Natural killer cell (primary cell): ENCODE measurements at places on chromosomes 7 and 10. TPM values are rescaled to one million over a fixed set of nuclear protein-coding genes. Genes with fewer than 3 reads are reported as not detected.

The SPDYE8 gene
- total RNA-seq = not detected

The VSTM4 gene
- total RNA-seq = 0.57 TPM

The LRRN3 gene
- total RNA-seq = 0.90 TPM

The CACNB2 gene
- not detected for total RNA-seq

The GBX1 gene
- total RNA-seq = not detected

The IL6 gene
- 1.7 TPM for total RNA-seq

The ARL3 gene
- 1.4 TPM for total RNA-seq

- H3K4me3 ChIP-seq = no peak overlapping the region
- H3K36me3 ChIP-seq = no peaks in the 10 kb centered on the region
- no peaks in the 10 kb centered on the region for H3K27me3 ChIP-seq
- H3K4me1 ChIP-seq = peaks cover 6% of the 10 kb centered on the region
- H3K27ac ChIP-seq = no peak overlapping the region
Measured at GRCh38 chr10:49076741-49077521, 38.4 kb downstream of the VSTM4 start.

DNA sequence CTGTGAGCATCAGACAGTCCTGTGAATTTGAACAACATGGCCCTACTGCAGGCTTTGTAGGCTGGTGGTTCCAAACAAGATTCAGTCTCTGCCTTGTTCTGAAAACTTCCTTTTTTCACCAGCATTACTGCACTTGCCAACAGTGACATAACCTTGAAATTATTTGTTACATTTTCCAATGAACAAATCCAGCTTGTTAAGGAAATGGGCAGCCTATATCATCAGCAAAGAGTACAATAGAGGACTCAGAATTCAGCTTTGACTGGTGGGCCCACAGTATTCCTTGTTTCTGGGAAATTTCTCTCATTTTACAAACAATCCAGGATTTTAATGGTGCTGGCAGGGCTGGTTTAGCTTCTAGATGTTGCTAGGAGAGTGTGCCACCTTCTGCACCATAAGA, 703.7 kb upstream of the FZD8 start:
- H3K27ac ChIP-seq = no peak overlapping the region
- no peak for DNase-seq
- no peak overlapping the region for H3K4me3 ChIP-seq
- no peaks in the 10 kb centered on the region for H3K36me3 ChIP-seq

GRCh38 chr10:17655567-17656146, 11.7 kb downstream of the STAM start:
- H3K4me1 ChIP-seq = no peaks in the 10 kb centered on the region
- peaks cover 7% of the 10 kb centered on the region for H3K36me3 ChIP-seq
- no peaks in the 10 kb centered on the region for H3K27me3 ChIP-seq
- H3K27ac ChIP-seq = no peak overlapping the region
- no peak overlapping the region for H3K4me3 ChIP-seq
- DNase-seq = peak; percentile 23

GRCh38 chr7:128827248-128827958, 2.8 kb upstream of the FLNC start:
- H3K27me3 ChIP-seq = peaks cover 19% of the 10 kb centered on the region
- no peak overlapping the region for H3K4me3 ChIP-seq
- no peaks in the 10 kb centered on the region for H3K36me3 ChIP-seq
- DNase-seq = no peak
- H3K4me1 ChIP-seq = peaks cover 22% of the 10 kb centered on the region

DNA sequence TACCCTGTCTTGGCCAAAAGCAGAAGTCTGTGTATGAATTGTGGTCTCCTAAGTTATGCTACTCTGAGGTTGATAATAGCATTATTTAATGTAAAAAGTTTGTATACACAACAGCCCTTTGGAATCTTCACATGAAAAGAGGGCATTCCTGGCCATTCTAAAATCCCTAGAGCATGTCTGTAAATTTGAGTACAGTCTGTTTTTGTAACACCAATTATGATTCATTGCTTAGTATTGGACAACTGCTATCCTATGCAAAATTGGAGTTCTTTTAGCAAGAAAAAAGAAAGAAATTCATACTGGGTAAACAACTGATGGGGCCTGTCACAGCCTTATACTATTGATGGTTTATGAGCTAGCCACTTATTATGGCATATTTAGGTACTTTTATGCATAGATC, 10.2 kb downstream of the CUTC start:
- no peak overlapping the region for H3K4me3 ChIP-seq
- no peak overlapping the region for H3K27ac ChIP-seq
- no peak for DNase-seq
- no peaks in the 10 kb centered on the region for H3K27me3 ChIP-seq
- H3K4me1 ChIP-seq = no peaks in the 10 kb centered on the region

DNA sequence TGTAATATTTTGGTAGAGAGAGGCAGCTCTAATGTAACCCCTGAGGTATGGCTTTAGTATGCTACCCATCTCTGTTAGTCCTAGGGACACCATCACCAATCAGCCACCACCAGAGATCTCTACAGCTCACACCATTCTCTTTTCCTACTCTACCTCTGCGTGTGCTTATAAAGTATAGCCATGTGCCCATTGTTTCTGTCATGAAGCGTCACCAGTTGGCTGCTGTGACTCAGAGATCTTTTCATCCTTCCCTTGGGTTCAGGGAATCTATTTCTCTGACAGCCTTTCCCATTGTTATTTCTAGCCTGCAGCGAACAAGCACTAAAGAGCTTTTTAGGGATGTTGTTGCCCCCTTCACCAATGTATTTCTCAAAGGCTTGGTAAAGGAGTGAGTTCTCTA, 103.3 kb downstream of the TPST1 start:
- no peak overlapping the region for H3K4me3 ChIP-seq
- H3K27ac ChIP-seq = no peak overlapping the region
- H3K36me3 ChIP-seq = no peaks in the 10 kb centered on the region
- no peaks in the 10 kb centered on the region for H3K27me3 ChIP-seq

DNA sequence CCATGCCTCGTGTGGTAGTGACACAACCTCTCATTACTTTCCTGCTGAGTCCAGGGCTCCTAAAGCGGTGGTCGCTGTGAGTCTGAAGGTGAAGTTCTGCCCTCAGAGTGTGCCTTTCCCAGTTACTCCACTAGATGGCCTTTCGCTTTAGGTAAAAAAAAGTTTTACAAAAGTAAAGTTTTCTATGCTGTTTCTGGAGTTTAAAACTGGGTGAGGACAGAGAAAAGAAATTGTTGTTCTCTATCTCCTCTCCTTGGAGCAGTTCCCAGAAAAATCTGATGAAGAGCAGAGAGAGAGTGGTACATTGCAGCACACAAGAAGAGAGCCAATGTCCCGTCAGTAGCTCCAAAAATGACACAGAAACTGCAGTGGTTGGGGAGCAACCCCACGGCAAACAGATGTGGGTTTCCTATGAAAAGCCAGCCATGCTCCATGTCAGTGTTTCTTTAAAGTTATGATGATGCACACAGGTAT, 257.1 kb downstream of the GLI3 start:
- no peaks in the 10 kb centered on the region for H3K27me3 ChIP-seq
- no peak overlapping the region for H3K4me3 ChIP-seq
- H3K36me3 ChIP-seq = no peaks in the 10 kb centered on the region
- H3K4me1 ChIP-seq = no peaks in the 10 kb centered on the region

GRCh38 chr10:87092861-87093631, 1.6 kb downstream of the GLUD1 start:
- H3K4me3 ChIP-seq = peak overlapping the region; percentile 69
- peak overlapping the region; percentile 24 for H3K27ac ChIP-seq
- H3K4me1 ChIP-seq = peaks cover 18% of the 10 kb centered on the region
- peak; percentile 64 for DNase-seq
- no peaks in the 10 kb centered on the region for H3K27me3 ChIP-seq

- DNase-seq = no peak
- H3K36me3 ChIP-seq = no peaks in the 10 kb centered on the region
- H3K27me3 ChIP-seq = no peaks in the 10 kb centered on the region
- H3K27ac ChIP-seq = no peak overlapping the region
Measured at GRCh38 chr10:130761788-130762301, 549.7 kb downstream of the TCERG1L start.

GRCh38 chr10:33336582-33337325, 2.3 kb upstream of the NRP1 start:
- H3K27ac ChIP-seq = no peak overlapping the region
- H3K4me3 ChIP-seq = no peak overlapping the region
- no peak for DNase-seq
- H3K4me1 ChIP-seq = peaks cover 27% of the 10 kb centered on the region

DNA sequence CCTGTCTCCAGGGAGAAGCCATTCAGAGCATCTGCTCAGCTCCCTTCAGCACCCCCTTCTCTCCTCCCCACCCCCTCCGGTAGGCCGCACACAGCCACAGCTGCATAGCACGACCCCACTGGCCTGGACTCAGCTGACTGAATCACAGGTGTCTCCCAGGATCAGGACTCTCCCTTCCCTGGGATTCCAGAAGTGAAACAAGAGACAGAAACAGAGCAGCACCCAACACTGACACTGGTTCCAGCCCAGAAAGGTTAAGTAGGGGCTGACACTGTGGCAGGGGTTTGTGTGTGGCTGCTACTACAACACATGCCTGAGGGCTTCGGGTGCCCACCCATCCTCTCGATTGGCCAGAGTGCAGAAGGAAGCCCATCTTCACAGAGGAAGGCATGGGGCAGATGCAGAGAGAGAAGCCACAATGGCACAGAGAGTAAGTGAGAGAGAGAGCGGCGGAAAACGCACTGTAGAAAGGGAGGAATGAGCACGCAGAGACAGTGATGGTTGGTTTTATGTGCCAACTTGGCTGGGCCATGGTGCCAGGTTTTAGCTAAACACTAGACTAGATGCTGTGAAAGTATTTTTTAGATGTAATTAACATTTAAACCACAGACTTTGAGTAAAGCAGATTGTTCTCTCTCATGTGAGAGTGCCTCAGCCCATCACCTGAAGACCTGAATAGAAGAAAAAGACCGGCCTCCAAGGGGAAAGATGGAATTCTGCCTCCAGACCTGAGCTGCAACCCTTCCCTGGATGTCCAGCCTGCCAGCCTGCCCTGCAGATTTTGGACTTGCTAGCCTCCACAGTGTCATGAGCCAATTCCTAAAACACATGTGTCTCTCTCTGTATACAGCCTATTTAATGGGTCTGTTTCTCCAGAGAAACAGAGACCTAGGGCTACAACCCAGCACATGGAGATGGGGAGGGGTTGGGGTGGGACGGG, 107.5 kb downstream of the GRB10 start:
- no peak overlapping the region for H3K4me3 ChIP-seq
- no peaks in the 10 kb centered on the region for H3K36me3 ChIP-seq
- H3K27ac ChIP-seq = no peak overlapping the region

DNA sequence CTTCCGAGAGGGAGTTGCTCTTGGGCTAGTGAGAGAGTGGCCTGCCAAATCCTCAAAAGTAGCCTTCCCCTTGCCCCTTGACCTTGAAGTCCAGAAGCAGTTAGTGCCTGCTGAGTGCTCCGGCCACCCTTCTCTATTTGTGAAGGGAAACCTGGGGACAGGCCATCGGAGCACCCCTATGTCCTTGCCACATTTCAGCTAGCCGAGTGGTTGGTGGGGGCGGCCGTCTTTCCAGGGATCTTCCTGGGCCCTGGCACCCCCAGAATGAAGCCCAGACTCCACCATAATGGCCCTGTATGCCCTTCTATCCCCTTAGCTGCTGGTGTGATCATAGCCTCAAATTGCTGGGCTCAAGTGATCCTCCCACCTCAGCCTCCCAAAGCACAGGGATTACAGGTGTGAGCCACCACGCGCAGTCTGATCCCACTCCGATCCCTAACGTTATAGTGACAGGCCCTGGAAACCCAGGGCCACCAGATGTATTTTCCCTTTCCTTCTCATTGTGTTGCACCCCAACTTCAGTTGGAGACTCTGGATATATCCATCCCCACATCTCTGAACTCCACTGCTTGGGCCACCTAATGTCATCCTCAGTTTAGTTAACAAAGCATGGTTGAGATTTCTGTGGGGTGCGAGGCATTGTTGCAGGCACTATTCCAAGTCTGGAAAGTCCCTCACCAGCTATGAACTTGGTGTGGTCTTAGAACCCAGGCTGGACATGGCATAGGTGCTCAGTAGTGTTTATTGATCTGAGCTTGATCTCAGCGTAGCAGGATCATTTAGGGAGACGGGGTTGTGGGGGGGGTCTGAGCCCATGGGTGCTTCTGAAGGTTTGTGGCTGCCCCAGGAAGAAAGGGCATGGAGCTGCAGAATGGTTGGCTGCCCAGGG, 1.6 kb downstream of the TSPAN14 start:
- peaks cover 62% of the 10 kb centered on the region for H3K4me1 ChIP-seq
- no peaks in the 10 kb centered on the region for H3K27me3 ChIP-seq
- peak overlapping the region; percentile 82 for H3K4me3 ChIP-seq
- no peak for DNase-seq
- H3K27ac ChIP-seq = peak overlapping the region; percentile 73

- H3K36me3 ChIP-seq = peaks cover 43% of the 10 kb centered on the region
- no peaks in the 10 kb centered on the region for H3K27me3 ChIP-seq
- H3K4me1 ChIP-seq = no peaks in the 10 kb centered on the region
Measured at GRCh38 chr10:90893190-90893589, 21.4 kb downstream of the RPP30 start.

- no peaks in the 10 kb centered on the region for H3K36me3 ChIP-seq
- peaks cover 14% of the 10 kb centered on the region for H3K4me1 ChIP-seq
- peak overlapping the region; percentile 5 for H3K27ac ChIP-seq
- no peak overlapping the region for H3K4me3 ChIP-seq
- no peak for DNase-seq
- H3K27me3 ChIP-seq = no peaks in the 10 kb centered on the region
Measured at GRCh38 chr7:23017309-23017708, 3.4 kb upstream of the HYCC1 start.

DNA sequence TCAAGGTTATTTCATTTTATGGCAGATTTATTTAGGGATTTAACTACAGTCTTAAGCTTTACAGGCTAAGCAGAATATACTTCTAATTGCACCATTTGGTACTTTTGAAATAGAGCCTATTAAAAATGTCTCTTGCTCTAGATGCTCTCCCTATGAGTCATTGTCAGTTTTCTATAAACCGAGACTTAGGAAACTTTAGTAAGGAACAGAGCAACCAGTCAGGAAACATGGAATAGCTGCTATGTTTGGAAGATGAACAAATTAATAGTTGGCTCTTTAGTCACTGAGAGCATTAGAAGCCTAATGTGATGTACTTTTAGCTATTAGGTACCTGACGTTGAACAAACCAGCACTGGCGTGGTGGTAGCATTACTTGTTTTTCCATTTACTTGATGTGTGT, 35.3 kb downstream of the INPP5F start:
- H3K4me3 ChIP-seq = no peak overlapping the region
- H3K27ac ChIP-seq = no peak overlapping the region
- H3K27me3 ChIP-seq = no peaks in the 10 kb centered on the region
- no peaks in the 10 kb centered on the region for H3K36me3 ChIP-seq
- DNase-seq = no peak

DNA sequence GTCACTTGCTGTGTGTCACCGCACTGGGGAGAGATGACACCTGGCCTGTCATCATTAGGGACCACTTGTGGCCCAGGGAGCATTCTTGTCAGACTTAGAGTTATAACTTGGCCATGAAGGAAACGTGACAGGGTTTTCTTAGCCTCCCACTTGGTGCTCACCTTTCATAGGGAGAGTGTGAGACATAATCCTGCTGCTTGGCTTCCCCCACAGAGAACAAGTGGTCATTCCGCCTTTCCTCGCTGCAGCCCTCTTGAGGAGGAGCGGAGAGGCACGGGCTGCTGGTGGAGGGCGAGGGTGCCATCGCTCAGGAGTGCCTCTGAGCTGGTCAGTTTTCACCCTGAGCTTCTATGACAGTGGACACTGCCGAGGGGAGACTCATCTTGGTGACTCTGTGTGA, 125.0 kb upstream of the GJD4 start:
- no peak for DNase-seq
- no peaks in the 10 kb centered on the region for H3K27me3 ChIP-seq
- no peak overlapping the region for H3K27ac ChIP-seq
